ENCODE measurements at places on chromosomes 7 and 10.

- no peak for DNase-seq
Observed at GRCh38 chr7:5774136-5774535, 7.3 kb downstream of the RNF216 start.

DNA sequence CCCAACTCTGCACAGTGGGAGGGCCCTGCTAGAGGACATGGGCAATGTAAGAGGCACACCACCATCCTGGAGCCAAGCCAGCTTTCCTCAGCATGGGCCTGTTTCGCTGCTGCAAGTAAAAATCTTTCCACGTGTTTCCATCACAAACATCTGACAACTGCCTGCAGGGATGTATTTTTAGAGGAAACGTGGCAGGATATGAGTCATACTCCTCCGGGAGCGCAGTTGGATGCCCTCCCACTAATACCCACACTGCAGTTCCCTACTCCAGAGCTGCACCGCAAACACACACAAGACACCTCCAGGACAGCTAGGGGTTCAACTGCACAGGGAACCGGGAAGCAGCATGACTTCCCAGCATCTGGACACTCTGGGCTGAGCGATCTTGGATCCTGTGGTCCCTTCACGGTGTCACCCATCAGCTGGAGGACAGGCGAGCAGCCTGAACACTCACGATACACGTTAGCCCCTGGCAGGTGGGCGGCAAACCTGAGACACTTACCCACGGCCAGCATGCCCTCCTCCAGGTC, 26.1 kb downstream of the PLAC9 start:
- no peak for DNase-seq

DNA sequence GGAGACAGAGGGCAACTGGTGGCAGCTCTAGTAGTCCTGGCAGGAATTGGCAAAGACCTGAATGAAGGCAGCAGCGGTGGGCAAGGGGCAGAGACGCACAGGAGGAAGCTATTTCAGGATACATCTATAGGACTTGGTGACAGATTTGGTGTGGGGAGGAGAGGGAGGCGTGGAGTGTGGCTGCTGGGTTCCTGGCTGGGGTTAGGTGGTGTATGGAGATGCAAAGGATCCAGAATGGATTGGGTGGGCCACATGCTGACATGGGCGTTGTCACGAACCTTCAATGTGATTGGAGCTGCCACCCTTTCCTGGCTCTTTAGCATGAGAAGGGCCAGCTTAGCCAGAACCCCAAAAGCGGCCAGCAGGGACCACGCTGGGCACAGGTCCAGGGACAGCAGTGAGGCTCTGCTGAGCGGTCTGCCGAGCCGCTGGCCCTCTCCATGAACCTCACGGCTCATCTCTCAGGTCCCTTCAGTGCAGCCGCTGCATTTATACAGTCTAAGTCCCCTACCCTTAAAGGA, 10.2 kb upstream of the ADCY1 start:
- DNase-seq: no peak

- no peak for DNase-seq
Observed at GRCh38 chr10:129474642-129475041, 7.6 kb downstream of the MGMT start.

DNA sequence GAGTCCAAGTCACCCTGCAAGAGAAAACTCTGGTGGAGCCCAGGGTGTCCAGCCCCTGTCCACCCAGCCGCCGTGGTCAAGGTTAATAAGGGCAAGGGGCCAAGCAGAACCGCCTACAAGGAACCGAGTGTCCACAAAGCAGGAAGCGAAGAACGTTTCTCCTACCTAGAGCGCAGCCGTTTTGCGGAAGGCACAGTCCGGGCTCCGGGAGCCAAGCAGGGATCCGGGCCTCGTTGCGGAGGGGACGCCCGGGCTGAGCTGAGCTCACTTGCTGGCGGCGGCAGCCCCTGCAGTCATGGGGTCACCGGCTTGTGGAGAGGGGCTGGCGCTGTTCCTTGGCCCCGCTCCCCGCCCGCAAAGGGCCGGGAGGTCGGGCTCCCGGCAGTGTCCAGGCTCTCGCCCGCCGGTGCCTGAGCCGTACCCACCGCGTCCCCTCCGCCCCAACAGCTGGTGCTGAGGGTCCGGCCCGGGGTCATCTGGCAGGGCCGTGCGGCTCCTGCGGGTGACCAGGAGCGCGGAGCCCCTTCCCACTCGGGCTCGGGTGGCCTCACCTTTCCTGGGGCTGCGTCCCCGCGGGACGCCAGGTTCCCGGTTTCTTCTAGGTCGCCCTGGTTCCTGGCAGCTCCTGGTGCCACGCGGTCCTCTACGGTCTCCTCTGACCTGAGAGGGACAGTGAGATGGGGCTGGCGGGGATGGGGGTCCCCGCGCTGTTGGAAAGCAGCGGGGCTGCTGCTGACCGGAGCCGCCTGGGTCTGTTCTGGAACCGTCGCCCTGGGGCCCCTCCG, 14.0 kb upstream of the ZNF273 start:
- DNase-seq: no peak

- no peak for DNase-seq
Observed at GRCh38 chr10:79470096-79470495, 24.7 kb upstream of the ZCCHC24 start.

DNA sequence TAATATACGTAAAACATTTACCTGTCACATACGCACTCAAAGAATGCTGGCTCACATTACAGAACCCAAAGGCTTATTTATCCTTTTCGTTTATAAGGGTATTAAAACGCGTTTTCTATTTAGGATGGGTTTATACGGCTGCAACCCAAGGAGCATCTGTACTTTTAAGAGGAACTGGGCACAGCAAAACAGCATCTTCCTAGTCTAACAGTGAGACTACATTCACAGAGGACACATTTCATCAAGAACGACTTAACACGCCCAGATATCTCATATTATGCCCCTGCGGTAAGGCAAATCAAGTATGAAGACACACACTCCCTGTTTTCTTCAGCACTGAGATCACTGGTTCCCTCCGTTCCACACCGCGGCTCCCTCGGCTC, 533 bp upstream of the DMTF1 start:
- DNase-seq: no peak

GRCh38 chr10:114824391-114824790, 2.8 kb downstream of the FHIP2A start:
- no peak for DNase-seq

Data from Karpas-422 (cell line).